K562 (cell line): ENCODE measurements at places on chromosomes 4 and X. TPM values are rescaled to one million over a fixed set of nuclear protein-coding genes. Genes with fewer than 3 reads are reported as not detected.
A peak's percentile ranks its signal among the peaks of the same experiment; 100 is the strongest.

GRCh38 chr4:174284487-174284886, 776 bp downstream of the CEP44 start:
- peak overlapping the region; percentile 65 for H3K4me3 ChIP-seq
- H3K27ac ChIP-seq: peak overlapping the region; percentile 100
- peaks cover 11% of the 10 kb centered on the region for H3K36me3 ChIP-seq
- H3K4me1 ChIP-seq: peaks cover 3% of the 10 kb centered on the region; the same call in 2 of the 3 replicates

Gene SYTL4
- 0.87 and 1.9 TPM in 2 replicates for total RNA-seq

Gene MAGEA9
- not detected in 2 replicates for total RNA-seq

Gene SPANXA2
- not detected in 2 replicates for total RNA-seq

Gene BMX
- 1.3 and 1.4 TPM in 2 replicates for total RNA-seq

Gene FAM9A
- total RNA-seq: not detected in 2 replicates

- DNase-seq: no peak
- H3K27ac ChIP-seq: no peak overlapping the region
- no peaks in the 10 kb centered on the region for H3K4me1 ChIP-seq
- H3K36me3 ChIP-seq: no peaks in the 10 kb centered on the region
- no peak overlapping the region for H3K4me3 ChIP-seq
- 0 out of 2 replicates have a peak, but pooled peaks cover 3% of the 10 kb centered on the region for H3K27me3 ChIP-seq
Measured at GRCh38 chr4:81512001-81512756, 40.5 kb upstream of the RASGEF1B start.

Gene RAB41
- not detected in 2 replicates for total RNA-seq

DNA sequence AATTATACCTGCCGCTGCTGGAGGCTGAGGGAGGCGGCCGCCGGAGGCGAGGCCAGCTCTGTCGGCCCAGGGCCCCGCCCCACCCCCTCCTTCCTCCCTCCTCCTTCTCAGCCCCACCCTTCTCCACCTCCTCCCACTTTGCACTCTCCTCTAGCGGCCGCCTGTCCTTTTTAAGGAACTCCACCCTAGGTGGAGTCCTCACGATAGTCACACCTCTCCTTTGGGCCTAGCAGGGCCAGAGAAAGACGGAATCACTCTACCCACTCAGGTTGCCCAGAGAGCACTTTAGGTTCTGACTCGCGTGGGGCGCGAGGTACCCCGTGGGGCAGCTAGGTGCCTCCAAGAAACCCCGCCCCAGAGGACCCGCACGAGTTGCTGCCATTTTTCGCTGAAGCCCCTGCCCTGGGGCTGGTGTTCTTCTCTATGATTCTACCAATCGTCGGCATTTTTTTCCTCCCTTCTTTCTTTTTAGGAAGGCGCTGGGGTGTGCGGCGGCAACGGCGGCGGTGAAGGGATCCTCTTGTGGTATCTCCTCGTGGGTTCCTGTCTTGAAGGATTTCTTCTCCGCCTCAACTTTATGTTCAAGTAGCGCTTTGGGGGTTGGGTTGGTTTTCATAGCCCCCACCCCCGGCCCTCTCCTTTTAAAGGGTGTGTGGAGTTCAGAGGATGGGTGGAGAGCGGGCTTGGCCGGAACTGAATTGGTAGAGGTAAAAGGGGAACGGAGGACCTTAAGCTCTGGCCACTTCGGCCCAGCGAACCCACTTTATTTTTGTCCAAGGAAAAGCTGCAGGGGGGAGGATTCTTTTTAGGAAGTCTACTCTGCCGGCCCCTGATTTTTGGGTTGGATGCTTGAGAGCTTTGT, at the start of gene KLF8:
Gene KLF8 (plus strand): TSS at position 136 of the 862 bp plus-strand sequence. CDS start 979 bp downstream, outside the sequence.
- H3K4me1 ChIP-seq: no peaks in the 10 kb centered on the region
- no peak within 1 kb of the TSS for H3K4me3 ChIP-seq
- no peaks in the 10 kb centered on the region for H3K36me3 ChIP-seq
- no peak within 1 kb of the TSS for H3K27ac ChIP-seq
- peak; percentile 43 for DNase-seq
- H3K27me3 ChIP-seq: no peaks in the 10 kb centered on the region

Gene GPR34
- total RNA-seq: not detected in 2 replicates

Gene HTR2C
- 0.04 and 0.11 TPM in 2 replicates for total RNA-seq

Gene FGD1
- 0.07 and 0.09 TPM in 2 replicates for total RNA-seq

Gene STBD1
- total RNA-seq: 0.42 and 0.64 TPM in 2 replicates

- H3K27me3 ChIP-seq: no peaks in the 10 kb centered on the region
- no peaks in the 10 kb centered on the region for H3K36me3 ChIP-seq
- DNase-seq: no peak
- H3K4me1 ChIP-seq: no peaks in the 10 kb centered on the region
Measured at GRCh38 chrX:101906136-101906796, 25.6 kb downstream of the ZMAT1 start.

DNA sequence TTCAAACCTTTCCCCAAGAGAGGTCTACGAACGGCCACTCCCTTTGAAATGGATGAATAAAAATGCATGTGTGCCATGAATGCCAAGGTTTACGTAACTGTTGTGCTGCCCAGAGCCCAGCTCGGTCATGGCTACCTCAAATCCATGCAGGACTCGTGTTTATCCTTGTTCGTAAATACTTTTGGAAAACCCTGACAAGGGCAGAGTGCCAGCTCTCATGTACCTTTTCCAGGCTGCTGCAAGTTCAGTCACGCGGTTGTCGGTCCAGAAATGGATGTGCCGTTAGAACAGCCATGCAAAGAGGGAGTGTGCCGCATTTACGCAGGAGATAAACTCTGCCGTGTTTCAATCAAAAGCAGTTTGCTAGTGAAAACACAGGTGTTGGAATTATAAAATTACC, 123.4 kb downstream of the AMELX start:
- DNase-seq: no peak
- peaks cover 78% of the 10 kb centered on the region for H3K4me1 ChIP-seq
- H3K27ac ChIP-seq: no peak overlapping the region; the same call in 2 of the 3 replicates
- no peaks in the 10 kb centered on the region for H3K27me3 ChIP-seq
- H3K36me3 ChIP-seq: peaks cover 52% of the 10 kb centered on the region

GRCh38 chr4:111126340-111126739, 503.5 kb upstream of the PITX2 start:
- no peaks in the 10 kb centered on the region for H3K4me1 ChIP-seq
- no peak overlapping the region for H3K27ac ChIP-seq
- DNase-seq: no peak
- no peaks in the 10 kb centered on the region for H3K36me3 ChIP-seq
- H3K27me3 ChIP-seq: no peaks in the 10 kb centered on the region

GRCh38 chrX:15605226-15605625, 4.5 kb upstream of the ACE2 start:
- DNase-seq: no peak
- H3K4me1 ChIP-seq: no peaks in the 10 kb centered on the region
- no peak overlapping the region for H3K27ac ChIP-seq
- H3K36me3 ChIP-seq: no peaks in the 10 kb centered on the region
- H3K27me3 ChIP-seq: no peaks in the 10 kb centered on the region

GRCh38 chrX:40651620-40652223, 4.4 kb upstream of the CXorf38 start:
- H3K4me1 ChIP-seq: peaks cover 3% of the 10 kb centered on the region; the same call in 2 of the 3 replicates
- H3K36me3 ChIP-seq: peaks cover 26% of the 10 kb centered on the region; the same call in 2 of the 3 replicates
- no peak overlapping the region for H3K4me3 ChIP-seq
- peak; percentile 16 for DNase-seq

DNA sequence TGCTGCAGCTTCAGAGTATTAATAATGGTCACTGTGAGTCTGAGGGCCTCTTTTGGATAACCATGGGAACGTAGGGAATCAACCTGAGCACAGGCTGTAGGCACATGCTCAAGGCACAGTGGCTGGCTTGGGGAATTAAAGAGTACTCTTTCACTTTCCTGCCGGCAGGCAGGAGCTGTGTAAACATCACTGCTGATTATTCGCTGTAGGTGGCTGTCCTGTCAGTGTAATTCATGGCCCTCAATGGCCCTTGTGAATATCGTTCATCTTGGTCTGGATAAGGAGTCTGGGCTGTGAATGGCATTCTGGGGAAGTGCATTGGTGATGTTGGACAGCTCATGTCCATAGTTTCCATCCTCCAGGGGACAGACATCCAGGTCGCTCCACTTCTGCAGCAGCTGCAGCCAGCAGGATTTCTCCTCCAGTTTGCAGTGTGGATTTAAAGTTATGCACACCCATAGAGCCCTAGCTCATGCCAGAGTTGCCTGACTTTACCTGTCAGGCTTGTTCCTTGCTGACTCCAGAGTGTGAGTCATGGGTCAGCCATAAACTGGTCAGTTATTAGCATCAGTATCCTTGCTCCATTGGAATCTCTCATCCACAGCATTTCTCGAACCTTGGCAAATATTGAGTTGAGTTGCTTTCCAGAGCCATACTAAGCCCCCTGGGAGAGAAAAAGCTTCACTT, 43.0 kb downstream of the C4orf33 start:
- peaks cover 15% of the 10 kb centered on the region for H3K27me3 ChIP-seq
- DNase-seq: no peak
- no peak overlapping the region for H3K4me3 ChIP-seq
- H3K4me1 ChIP-seq: no peaks in the 10 kb centered on the region; the same call in 1 of the 2 replicates
- H3K36me3 ChIP-seq: no peaks in the 10 kb centered on the region

GRCh38 chr4:83276299-83277040, 8.1 kb downstream of the COQ2 start:
- DNase-seq: no peak
- no peak overlapping the region for H3K27ac ChIP-seq
- no peaks in the 10 kb centered on the region for H3K27me3 ChIP-seq
- no peaks in the 10 kb centered on the region; the same call in 1 of the 2 replicates for H3K4me1 ChIP-seq
- H3K36me3 ChIP-seq: peaks cover 16% of the 10 kb centered on the region

Gene CXCL3
- 8.6 and 9.1 TPM in 2 replicates for total RNA-seq

DNA sequence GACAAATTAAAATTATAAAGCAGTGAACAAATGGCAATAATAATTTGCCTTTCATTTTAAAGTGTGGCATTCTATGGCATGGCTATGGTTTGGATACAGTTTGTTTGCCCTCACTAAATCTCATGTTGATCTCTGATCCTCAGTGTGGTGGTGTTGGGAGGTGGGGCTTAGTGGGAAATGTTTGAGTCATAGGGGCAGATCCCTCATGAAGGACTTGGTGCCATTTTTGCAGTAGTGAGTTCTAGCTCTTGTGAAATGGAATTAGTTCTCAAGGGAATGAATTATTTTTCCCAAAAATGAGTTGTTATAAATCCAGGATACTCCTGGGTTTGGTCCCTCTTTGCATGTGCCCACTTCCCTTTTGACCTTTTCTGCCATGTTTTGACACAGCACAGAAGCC, 181.4 kb downstream of the AMELX start:
- no peaks in the 10 kb centered on the region for H3K36me3 ChIP-seq
- no peaks in the 10 kb centered on the region for H3K27me3 ChIP-seq
- H3K4me1 ChIP-seq: peaks cover 6% of the 10 kb centered on the region; the same call in 2 of the 3 replicates
- no peak overlapping the region for H3K27ac ChIP-seq
- no peak for DNase-seq

DNA sequence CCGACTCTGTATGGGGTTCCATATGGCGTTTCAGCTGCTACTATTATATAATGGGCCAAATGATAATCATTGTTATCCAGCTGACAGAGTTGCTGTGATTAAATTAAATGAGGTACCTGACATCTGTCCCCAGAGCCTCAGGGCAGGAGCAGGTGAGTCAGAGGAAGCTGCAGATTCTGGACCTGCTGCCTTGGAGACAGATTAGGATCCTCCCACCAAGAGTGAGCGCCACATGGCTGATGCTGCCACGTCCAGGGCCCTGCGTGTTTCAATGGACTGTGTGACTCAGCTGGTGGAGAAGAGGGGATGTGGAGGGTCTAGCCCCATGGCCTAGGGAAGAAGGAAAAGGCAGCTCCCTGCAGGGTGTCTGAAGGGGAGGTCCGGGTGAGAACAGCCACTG, 28.3 kb upstream of the UXT start:
- peaks cover 12% of the 10 kb centered on the region for H3K4me1 ChIP-seq
- no peak overlapping the region for H3K27ac ChIP-seq
- no peaks in the 10 kb centered on the region for H3K27me3 ChIP-seq
- no peak for DNase-seq

DNA sequence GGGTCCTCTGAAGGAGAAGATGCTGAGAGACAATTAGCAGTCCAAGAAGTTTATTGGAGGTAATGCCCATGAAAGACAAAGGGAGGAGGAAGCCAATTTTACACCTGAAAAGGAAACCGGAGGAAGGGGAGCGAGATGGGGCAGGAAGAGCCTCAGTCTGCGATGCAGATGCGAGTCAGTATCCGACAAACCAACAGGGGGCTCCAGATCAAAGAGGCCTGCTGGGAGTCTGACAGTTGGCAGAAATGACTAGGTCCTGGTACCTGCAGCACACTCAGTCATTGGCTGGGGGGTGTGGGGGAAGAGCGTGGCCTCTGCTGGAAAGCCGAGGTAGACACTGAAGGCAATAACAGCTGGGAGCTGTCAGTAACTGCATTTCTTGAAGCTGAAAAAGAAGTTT, 231.1 kb upstream of the CENPE start:
- no peaks in the 10 kb centered on the region for H3K36me3 ChIP-seq
- DNase-seq: no peak
- H3K27ac ChIP-seq: no peak overlapping the region
- no peaks in the 10 kb centered on the region for H3K27me3 ChIP-seq
- H3K4me1 ChIP-seq: no peaks in the 10 kb centered on the region

- H3K27me3 ChIP-seq: peaks cover 6% of the 10 kb centered on the region; the same call in 1 of the 2 replicates
- H3K4me1 ChIP-seq: no peaks in the 10 kb centered on the region
- H3K27ac ChIP-seq: no peak overlapping the region
- H3K4me3 ChIP-seq: no peak overlapping the region
- DNase-seq: no peak
- H3K36me3 ChIP-seq: no peaks in the 10 kb centered on the region
Measured at GRCh38 chr4:77629885-77630284, 24.3 kb downstream of the CXCL13 start.

GRCh38 chrX:16589826-16590225, 60.1 kb upstream of the S100G start:
- no peak for DNase-seq
- H3K27ac ChIP-seq: no peak overlapping the region
- peaks cover 5% of the 10 kb centered on the region; the same call in 1 of the 3 replicates for H3K36me3 ChIP-seq
- no peaks in the 10 kb centered on the region; the same call in 1 of the 2 replicates for H3K4me1 ChIP-seq
- no peaks in the 10 kb centered on the region for H3K27me3 ChIP-seq
- no peak overlapping the region for H3K4me3 ChIP-seq

- H3K27ac ChIP-seq: no peak overlapping the region
- H3K4me1 ChIP-seq: no peaks in the 10 kb centered on the region
- H3K4me3 ChIP-seq: no peak overlapping the region
Measured at GRCh38 chrX:5632061-5632614, 596.5 kb downstream of the NLGN4X start.

Gene DCHS2
- 6.9 and 7.1 TPM in 2 replicates for total RNA-seq

Gene ACSL4
- 29.0 and 31.2 TPM in 2 replicates for total RNA-seq

GRCh38 chr4:143411527-143412419, 75.1 kb downstream of the GAB1 start:
- H3K4me1 ChIP-seq: no peaks in the 10 kb centered on the region
- H3K27me3 ChIP-seq: no peaks in the 10 kb centered on the region
- no peak overlapping the region for H3K4me3 ChIP-seq
- H3K36me3 ChIP-seq: peaks cover 5% of the 10 kb centered on the region; the same call in 2 of the 3 replicates
